ENCODE measurements at places on chromosomes 4 and X.
A peak's percentile ranks its signal among the peaks of the same experiment; 100 is the strongest.

- DNase-seq = no peak
These were observed 1143.9 kb downstream of the PDHA2 start for GRCh38 chr4:96983830-96984229.

GRCh38 chrX:55668084-55668483, 44.9 kb downstream of the FOXR2 start:
- no peak for DNase-seq

DNA sequence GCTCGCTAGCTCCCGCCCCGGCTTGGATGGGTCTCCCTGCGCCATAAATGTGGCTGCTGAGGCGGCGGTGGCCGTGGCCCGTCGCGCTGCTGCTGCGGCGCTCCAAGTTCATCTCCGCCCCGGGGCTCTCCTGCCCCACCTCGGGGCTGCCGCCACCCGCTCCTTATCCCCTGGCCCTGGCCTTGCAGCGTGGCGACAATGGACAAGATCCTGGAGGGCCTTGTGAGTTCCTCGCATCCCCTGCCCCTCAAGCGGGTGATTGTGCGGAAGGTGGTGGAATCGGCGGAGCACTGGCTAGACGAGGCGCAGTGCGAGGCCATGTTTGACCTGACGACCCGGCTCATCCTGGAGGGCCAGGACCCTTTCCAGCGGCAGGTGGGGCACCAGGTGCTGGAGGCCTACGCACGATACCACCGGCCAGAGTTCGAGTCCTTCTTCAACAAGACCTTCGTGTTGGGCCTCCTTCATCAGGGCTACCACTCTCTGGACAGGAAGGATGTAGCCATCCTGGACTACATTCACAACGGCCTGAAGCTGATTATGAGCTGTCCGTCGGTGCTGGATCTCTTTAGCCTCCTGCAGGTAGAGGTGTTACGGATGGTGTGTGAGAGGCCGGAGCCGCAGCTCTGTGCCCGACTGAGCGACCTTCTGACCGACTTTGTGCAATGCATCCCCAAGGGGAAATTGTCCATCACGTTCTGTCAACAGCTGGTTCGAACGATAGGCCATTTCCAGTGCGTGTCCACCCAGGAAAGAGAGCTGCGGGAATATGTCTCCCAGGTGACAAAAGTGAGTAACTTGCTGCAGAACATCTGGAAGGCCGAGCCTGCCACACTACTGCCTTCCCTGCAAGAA, 763 bp downstream of the USP38 start:
- DNase-seq = peak; percentile 51

DNA sequence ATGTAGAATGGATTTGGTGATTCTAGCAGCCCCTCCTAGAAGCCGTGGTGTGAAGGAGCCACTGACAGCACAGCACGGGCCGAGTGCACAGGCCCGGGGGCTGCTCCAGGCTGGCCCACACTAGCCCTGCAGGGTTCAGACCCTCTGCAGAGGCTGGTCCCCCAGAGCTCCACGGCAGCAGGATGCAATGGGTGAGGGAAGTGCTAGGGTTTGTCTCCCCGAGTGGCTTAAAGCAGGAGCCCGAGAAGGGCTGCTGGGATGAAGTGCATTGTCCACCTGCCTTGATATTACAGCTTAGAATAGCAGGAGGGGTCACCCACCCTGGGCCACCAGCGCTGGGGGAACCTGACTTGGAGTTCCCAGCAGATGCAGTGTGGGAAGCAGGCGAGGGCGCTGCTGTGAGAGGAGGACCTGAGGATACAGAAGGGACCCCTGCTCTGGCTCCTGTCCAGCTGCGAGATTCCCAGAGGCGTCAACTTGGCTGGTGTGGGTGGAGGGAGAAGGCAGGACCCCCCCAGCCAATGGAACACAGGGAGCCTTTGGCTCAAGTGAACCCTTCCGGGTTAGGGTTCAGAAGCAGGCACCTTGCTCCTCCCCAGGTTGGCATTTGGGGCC, 30.0 kb downstream of the WDR1 start:
- no peak for DNase-seq

DNA sequence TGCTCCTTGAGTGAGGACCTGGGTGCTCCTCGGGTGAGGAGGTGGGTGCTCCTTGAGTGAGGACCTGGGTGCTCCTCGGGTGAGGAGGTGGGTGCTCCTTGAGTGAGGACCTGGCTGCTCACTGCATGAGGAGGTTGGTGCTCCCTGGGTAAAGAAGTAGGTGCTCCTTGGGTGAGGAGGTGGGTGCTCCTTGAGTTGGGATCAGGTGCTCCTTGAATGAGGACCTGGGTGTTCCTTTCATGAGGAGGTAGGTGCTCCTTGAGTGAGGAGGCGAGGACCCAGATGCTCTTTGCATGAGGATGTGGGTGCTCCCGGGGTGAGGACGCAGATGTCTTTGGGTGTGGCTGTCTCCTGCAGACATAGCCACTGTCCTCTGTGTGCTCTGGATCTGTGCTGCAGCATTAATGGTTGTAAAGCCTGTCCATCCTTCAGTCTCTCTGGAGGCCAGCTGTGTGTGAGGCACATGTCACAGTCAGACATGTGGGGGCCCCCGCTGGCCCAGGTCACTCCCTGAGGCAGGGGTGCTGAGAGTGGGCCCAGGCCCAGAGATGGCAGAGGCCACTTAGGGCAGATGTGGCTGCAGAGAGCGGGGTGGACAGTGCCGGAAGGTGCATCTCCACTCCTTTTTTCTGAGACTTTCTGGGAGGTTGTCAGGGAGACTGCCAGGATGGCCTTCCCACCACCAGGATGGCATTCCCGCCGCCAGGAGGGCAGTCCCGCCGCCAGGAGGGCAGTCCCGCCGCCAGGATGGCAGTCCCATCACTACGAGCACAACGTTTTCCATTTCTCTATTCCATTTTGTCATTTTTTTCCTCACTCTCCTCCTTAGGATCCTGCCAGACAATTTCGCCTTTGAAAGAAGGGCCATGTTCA, 101.8 kb downstream of the HMX1 start:
- DNase-seq = no peak

- no peak for DNase-seq
These were observed 442.0 kb upstream of the ADGRL3 start for GRCh38 chr4:60757986-60758680.

All from GM23248 (cell line).